ENCODE measurements at places on chromosomes 12 and 14.
A peak's percentile ranks its signal among the peaks of the same experiment; 100 is the strongest.

GRCh38 chr12:1593174-1594005, 991 bp downstream of the FBXL14 start:
- peak; percentile 55 for DNase-seq

DNA sequence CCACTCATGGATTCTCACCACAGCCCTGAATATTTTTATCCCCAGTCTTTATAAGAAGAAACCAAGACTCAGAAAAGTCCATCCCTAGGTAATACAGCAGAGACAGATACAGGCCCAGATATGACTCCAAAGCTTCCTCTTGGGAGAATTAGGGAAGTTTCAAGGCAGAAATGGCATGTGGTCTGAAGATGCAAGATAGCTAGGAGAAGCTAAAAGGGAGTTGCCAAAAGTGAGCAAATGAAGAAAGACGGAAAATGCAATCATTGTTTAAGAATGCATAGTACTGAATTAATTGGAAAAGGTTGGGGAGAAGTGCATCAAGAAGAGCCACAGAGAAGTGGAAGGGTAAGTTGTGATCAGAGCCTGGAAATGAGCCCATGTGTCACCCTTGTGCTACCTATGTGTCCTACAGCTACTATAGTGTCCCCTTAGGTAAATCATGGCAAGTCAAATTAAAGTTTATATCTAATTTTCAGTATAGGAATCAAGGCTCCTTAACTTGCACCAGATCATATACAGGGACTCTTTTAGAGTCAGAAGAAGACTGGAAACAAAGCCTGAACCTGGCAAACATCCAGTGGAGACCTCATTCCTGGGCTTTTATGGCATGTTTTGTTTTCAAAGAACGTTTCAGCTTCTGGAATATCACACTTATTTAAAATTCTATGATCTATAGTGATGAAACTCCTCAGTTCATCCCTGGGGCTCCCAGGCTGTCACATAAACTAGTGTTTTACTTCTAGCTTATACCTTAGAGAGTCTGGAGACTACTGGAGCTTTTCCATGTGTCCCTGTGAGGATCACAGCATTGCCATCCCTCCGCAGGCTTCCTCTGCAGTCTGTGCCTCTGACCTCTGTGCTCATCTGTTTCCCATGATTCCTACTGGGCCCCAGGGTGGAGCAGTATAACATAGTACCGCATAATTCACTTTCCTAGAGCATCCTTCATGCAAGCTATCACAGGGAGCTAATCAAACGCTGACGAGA, 189.0 kb upstream of the CDKN3 start:
- no peak for DNase-seq

DNA sequence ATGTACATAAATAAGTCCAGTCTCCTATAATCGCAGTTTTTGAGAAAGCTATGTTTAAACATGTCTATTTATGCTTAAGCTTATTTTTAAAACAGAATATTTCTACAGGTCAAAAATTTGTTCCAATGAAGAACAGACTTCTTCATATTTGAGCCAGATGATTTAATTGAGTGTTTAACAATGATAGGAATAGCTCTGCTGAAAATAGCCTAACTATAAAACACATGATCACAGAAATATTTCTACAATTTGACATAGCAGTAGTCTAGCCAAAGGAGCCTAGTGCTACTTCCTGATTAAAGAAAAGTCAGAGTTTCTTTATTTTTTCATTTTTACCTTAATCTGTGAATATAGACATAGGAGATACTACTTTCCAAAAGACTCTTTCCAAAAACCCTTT, 29.4 kb downstream of the DCP1B start:
- no peak for DNase-seq

DNA sequence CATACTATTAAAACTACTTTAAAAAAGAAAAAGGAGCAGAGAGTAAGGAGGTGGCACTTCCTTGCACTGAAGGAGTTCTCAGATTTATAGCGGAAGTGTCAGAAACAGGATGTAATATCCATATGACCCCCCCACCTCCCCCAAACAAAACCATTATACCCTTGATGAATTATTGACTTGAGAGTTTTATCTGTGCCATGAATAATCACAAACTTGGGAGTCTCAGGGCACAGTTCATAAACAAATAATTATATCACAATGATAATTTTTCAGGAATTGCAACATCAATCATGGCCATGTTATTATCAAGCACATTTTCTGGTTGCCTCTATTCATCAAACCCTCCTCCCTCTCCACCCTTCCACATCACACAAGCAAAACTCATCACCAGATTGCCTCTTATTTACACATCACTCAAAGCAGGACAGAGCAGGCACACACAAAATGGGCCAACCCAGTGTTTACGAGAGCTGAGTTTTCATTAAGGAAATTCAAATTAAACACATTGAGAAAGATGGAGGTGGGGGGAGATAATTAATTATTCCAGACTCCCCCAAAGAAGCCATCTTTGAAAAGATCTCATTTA, 141.4 kb downstream of the EGLN3 start:
- no peak for DNase-seq

DNA sequence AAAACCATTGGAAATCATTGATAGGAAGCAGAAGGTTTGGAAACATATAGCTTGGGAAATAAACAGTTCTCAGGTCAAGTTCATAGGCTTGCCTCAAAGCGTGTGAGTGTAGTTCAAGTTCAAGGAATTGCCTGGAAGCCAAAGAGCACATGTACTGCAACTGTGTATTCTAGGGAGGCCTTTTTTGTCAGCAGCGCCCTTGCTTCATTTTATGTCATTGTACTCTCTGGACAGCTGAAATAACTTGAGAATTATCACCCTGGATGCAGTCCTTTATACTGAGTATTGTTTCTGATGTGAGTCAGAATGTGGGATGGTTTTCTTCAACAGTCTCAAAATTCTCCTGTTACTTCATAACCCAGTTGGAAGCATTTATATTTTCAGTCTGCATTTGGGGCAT, 16.0 kb upstream of the EVL start:
- no peak for DNase-seq

- no peak for DNase-seq
These were observed 46.5 kb upstream of the CCND2 start for GRCh38 chr12:4227046-4227445.

- no peak for DNase-seq
These were observed 297.6 kb upstream of the SEL1L start for GRCh38 chr14:81831128-81831820.

- DNase-seq = no peak
These were observed 2.4 kb downstream of the MLF2 start for GRCh38 chr12:6750506-6750905.

GRCh38 chr12:95582230-95583058, 31.2 kb upstream of the USP44 start:
- DNase-seq = no peak

GRCh38 chr12:53695152-53696145, 19.6 kb upstream of the ATP5MC2 start:
- DNase-seq = no peak

GRCh38 chr14:37594238-37594970, 645 bp downstream of the FOXA1 start:
- DNase-seq = no peak

DNA sequence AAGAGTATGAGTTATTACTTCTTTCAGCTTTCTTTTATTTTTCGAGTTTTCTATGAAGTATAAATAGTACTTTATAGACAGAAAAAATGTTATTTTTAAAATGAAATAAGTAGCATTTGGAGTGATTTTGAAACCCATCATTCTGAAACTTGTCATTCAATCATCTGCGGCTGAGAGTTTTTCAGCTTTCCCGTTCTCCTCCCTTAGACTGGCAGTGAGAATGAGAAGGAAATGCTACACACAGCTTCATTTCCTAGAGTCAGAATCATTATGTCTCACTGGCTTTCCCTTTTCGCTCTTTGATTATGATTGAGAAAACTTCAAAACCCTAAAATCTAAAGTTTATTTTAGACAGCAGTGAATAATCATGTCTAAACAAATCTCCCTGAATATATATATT, 33.7 kb upstream of the GNPNAT1 start:
- no peak for DNase-seq

DNA sequence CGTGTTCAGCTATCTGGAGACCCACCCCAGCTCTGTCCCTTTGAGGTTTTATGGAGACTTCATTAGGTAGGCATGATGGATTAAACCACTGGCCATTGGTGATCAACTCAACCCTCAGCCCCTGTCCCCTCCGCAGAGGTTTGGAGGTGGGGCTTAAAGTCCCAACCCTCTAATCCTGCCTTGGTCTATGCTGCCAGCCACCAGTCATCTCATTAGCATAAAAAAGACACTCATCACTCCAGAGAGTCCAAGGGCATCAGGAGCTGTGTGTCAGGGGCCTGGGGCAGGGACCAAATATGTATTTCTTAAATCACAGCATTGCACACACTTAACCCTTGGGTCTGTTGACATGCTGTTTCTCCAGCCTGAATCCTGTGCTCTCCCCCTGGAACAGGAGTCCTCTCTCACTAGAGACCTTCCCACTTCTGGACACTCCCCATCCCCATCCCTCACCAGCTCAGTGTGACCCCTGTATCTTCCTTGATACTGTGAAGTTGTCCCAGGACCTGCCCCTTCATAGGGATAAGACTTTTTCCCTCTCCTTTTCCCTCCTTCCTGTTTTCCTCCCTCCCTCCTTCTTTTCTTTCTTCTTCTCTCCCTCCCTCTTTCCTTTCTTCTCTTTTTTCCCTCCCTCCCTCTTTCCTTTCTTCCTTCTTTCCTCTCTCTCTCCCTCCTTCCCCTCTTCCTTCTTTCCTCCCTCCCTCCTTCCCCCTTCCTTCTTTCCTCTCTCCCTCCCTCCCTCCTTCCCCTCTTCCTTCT, 54.7 kb upstream of the CLMN start:
- no peak for DNase-seq

- DNase-seq = no peak
These were observed 31.9 kb downstream of the GUCY2C start for GRCh38 chr12:14664434-14665023.

DNA sequence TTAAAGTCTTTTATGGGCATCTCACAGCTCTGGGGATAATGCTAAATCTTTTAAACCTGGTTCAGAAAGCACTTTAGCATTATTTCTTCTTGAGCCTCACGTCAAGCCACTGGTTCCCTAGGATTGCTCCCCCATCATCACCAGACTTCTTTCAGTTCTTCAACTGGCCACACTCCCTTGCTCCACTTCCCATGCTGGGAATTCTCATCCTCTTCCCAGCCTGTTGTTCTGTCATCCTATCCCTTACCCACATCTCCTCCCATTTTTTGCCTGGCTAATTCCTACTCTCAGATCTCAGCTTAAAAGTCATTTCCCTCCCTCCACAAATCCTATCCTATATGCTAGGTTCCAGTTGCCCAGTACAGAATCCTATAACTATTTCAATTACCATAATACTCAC, 14.4 kb downstream of the FERMT2 start:
- DNase-seq = no peak

GRCh38 chr12:130137040-130138018, 24.9 kb upstream of the FZD10 start:
- DNase-seq = no peak

DNA sequence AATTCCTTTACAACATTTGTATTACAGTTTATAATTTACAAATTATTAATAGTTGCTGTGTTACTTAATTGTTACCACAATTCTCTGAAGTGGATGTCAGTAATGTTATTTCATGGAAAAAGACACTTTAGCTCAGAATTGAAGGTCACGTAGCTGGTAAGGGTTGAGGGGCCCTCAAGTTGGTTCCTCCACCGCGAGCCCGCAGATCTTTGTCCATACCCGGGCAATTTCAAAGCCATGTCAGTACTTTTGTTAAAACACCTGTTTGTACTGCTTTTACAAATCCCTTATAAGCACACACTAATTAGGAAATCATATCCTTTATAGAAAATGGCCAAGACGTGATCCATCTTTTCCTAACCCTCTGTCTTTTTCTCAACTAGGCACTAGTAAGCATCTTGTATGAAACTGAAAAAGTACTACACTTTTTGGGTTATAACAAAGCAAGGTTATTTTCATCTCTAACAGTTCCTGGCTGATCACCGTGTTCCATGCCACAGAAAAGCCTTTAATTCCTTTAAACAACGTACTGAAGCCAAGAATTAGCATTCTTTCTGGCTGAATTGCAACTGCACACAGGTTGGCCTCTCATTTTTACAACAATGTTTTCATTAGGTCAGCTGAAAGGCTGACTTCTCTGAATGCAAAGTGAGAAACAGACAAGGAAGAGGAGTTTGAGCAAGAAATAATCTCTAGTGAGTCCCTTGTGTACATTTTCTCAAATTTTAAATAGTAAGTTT, 76.1 kb downstream of the CNTN1 start:
- DNase-seq = no peak

DNA sequence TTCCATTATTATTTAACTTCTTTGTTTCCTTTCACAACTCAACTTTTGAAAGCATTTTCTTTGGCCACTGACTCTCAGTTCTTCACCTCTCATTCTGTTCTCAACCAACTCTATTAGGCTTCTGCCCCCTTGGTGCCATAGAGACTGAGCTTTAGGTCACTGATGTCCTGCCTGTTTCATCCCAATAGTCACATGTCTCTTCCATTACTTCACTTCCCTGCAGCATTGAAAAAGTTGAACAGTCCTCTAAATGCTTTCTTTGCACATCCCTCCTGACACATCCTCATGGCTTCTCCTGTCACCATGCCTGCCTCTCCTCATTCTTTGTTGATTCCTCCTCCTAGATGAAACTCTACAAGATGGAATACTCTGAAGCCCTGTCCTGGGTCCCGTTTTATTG, 2.7 kb downstream of the CLEC12A start:
- no peak for DNase-seq

- DNase-seq = no peak
These were observed 1581.3 kb upstream of the TMEM132C start for GRCh38 chr12:126685636-126686035.

DNA sequence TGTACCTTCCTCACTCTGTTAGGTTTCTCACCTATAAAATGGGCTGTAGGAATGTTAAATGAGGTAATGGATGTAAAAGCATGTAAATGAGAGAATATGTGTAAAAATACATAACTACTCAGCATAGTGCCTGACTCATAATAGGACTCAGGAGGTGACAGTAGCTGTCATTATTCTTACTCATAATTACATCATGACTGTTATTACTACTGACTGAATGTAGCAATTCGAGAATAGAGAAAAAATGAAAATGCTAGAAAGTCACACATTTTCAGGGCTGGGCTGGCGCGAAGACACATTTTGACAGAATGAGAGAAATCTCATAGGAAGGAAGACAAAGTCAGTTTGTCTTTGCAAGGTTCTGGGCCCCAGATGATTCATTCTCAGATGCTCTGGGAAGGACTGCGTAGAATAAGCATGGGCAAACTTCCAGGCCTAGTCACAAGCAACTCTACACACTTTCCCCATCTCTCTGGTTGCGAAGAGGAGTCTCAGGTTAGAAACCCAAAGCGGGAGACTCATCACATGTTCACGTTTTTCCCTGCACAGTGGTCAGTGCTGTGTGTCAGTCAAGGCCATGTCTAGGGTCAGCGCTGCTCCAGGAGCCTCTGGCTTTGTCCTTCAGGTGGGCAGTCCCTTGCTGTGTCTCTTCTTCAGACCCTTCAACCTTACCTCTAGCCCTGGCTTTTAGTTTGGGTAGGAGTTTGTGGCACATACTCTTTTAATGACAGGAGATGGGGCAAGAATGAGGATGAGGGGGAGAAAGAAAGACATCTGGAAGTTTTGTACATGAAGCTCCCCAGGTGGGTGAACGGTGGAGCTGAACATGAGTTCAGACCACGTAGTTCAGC, 8.4 kb downstream of the GPRC5A start:
- DNase-seq = no peak

Measured in activated effector memory CD4-positive, alpha-beta T cell treated with Interleukin-2 at 50 U/mL for 16 hours (primary cell).